ENCODE measurements at places on chromosomes 6 and 20.

- no peak for DNase-seq
These were observed 1.9 kb downstream of the ABRACL start for GRCh38 chr6:139030228-139030963.

DNA sequence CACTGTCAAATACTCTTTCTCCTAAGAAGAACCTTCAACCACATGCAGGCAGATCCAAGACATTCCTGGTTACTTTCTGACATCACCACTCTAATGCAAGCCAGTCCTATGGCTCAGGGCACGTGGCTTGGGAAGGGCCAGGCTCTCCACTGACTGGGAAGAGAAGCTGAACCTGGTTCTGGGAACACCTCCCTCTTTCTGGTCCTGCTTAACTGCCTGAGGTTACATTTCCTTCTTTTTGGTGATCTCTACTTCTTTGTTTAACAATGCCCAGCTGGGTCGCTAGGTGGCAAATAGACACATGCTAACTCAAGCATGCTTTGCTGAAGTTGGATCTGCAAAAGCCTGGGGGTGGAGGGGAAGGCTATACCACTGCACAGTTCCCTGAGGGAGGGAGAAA, 249.8 kb downstream of the GMDS start:
- no peak for DNase-seq

DNA sequence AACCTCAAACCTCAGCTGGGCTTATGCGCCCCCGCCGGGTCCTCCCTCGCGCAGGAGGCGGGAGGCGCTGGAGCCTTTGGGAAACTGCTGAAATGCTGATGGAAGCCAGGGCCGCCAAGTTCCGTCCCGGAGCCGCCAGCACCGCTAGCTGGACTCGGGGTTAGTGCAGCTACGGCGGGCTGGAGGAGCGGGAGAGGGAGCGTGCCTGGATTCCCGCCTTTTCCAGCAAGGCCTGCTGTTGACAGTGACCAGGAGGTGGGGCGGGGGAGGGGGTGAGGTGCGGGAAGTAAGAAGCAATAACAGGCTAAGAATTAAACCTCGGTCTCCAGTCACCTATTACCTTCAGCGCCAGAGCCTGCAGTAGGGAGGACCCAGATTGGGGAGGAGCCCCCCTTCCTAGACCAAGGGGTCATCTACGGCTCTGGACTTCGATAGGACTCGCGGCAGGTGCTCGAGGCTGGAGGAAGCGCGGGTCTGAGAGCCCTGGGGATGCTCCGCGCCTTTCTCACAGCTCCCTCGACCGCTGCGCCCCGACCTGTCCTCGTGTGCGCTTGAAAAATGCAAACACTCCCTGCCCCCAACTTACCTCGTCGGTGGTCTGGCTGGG, 20.5 kb downstream of the COL9A1 start:
- DNase-seq: no peak

DNA sequence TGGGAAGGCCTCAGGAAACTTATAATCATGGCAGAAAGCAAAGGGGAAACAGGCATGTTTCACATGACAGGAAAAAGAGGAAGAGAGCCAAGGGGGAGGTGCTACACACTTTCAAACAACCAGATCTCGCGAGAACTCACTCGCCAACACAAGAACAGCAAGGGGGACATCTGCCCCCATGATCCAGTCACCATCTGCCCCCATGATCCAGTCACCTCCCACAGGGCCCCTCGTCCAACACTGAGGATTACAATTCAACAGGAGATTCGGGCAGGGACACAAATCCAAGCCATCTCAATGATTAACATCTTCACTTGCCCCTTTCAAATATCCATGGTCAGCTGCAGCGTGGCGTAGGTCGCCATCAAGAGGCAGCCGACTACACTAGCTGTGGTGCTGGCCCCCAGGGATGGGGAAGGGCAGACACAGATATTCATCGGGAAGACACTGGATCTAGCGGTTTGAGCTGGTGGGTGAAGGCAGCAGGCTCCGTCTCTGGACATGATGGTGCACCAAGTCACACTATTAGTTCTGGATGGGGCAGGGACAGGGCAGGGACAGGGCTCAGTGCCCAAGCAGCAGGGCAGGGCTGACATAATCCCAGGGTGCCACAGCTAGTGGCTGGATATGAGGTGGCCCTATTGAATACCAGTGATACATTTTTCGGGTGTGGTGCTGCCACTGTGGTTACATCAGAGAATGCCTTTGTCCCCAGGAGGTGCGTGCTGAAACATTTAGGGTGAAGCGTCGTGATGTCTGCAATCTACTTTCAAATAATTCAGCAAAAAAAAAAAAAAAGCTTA, 31.6 kb downstream of the TUBB2B start:
- DNase-seq: peak; percentile 37

DNA sequence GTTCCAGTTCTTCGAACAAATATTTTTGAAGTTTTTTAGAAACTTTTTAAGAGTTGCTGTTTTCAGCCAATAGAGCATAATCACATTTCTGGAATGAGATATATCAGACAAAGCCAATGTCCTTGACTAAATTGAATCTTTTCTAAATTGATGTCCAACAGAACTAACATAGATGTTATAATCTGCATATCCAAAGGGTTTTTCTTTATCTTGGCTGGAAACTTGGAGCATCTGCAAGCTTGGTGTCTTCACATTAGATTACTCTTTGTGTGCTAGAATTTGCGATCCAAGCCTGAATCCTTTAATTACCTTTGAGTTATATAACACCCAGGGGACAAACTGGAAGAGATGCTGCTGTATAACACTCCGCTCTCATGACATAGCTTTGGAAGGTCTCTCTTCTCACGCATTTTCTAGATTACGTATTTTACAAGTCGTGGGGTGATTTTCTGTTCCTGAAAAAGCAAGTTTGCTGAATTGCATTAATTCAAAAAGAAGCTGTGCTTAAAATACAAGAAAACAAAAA, 64.4 kb upstream of the FUCA2 start:
- no peak for DNase-seq

- DNase-seq: no peak
These were observed 248.2 kb upstream of the PMEPA1 start for GRCh38 chr20:57958050-57958420.

DNA sequence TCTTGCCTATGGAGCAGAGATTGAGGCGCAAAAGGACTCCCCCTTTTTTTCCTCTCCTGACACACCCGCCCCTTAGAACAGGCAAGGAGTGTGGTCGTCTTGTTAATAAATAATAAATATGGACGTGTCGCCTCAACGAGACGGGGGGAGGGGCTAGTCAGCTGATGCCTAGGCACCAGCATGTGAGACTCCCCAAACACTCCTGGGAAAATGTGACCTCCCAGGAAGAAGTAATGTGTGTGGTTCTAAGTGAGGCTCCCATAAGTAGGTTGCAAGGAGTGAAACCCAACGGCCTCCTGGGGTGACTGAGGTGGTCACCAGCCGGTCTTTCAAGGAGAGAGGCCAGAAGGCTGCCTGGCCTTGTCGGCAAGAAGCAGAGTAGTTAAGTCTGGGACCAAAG, 1.1 kb upstream of the FAXC start:
- no peak for DNase-seq

DNA sequence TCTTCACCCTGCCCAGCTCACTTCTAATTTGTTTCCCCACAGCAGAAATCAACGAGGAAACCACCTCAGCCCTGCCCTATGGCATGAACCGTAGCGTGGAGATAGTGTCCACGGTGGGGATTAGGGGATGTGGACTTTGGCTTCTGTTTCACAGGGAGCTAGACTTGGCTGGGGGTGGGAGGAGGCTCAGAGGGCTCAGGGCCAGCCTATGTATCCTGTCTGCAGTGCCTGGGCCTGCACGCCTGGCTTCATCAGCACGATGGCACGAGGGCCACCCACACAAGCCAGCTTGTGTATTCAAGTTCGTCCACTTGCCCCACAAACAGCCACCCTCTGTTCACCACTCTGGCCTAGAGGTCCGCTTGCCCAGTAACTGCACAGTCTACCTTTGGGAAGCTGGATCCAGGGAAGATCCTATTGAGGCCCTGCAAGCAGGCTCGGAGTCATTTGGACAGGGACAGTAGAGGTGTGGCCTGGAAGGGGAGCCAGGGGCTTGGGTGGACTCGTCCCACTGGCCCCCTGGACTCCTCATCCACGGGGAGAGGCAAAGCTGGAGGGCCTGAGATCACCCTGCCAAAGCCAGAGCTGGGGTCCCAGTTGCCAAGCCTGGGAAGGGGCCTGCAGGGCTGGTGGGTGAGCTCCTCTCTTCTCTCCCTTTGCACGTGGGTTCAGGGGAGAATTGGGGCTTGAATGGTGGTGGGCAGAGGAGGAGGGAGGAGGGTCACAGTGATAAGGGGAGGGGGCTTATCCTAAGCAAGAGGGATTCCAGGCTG, 38.0 kb upstream of the FAM83D start:
- DNase-seq: no peak

- no peak for DNase-seq
These were observed 27.9 kb upstream of the BMP6 start for GRCh38 chr6:7697820-7698623.

GRCh38 chr6:30998785-30999184, 11.5 kb upstream of the MUC22 start:
- no peak for DNase-seq

- no peak for DNase-seq
These were observed 133.4 kb downstream of the PREX1 start for GRCh38 chr20:48694381-48694865.

DNA sequence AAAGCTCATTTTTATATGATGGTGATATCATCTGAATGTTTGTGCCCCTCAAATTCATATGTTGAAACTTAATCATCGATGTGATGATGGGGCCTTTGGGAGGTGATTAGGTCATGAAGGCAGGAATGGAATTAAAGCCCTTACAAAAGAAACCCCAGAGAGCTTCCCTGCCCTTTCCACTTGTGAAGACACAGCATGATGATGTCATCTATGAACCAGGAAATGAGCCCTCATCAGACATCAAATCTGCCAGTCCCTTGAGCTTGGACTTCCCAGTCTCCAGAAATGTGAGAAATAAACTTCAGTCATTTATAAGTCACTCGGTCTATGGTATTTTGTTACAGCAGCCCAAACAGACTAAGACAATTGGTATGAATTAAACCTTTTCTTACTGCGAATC, 153.1 kb downstream of the MYB start:
- DNase-seq: no peak

- DNase-seq: no peak
These were observed 8.9 kb downstream of the ATXN1 start for GRCh38 chr6:16752206-16752866.

GRCh38 chr6:30816791-30817739, 67.3 kb upstream of the DDR1 start:
- DNase-seq: no peak

GRCh38 chr6:134199848-134200606, 117.9 kb downstream of the SGK1 start:
- peak; percentile 67 for DNase-seq

GRCh38 chr6:148021165-148021564, 321.5 kb upstream of the SASH1 start:
- no peak for DNase-seq

DNA sequence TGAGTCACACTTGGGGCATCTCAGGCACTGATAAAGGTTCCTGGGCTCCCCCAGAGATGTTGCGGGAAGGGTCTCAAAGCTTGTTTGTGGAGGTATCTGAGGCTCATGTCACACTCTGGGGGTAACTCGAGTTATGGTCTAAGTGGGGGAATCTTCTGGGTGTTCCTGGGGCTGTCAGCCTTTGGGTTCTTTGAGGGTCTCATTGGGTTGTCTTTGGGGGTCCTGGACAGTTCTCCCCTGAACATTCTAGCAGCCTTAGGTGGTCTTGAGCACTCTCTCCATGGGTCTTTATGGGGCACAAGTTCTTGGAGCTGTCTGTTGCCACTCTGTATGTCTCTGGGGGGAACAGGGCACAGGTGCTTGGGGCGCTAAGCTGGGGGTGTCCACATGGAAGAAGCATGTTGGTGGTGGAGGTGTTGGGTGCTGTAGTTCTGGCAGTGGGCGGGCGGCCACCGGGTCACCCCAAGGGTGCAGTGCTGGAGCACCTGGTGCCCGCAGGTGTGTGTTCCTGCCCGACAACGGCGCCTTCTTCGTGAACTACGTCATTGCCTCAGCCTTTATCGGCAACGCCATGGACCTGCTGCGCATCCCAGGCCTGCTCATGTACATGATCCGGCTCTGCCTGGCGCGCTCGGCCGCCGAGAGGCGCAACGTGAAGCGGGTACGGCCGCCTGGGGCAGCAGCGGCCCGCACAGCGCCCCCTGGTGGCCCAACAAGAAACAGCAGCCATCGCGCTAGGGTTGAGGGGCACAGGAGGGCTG, 7.1 kb upstream of the CAPN11 start:
- peak; percentile 76 for DNase-seq

DNA sequence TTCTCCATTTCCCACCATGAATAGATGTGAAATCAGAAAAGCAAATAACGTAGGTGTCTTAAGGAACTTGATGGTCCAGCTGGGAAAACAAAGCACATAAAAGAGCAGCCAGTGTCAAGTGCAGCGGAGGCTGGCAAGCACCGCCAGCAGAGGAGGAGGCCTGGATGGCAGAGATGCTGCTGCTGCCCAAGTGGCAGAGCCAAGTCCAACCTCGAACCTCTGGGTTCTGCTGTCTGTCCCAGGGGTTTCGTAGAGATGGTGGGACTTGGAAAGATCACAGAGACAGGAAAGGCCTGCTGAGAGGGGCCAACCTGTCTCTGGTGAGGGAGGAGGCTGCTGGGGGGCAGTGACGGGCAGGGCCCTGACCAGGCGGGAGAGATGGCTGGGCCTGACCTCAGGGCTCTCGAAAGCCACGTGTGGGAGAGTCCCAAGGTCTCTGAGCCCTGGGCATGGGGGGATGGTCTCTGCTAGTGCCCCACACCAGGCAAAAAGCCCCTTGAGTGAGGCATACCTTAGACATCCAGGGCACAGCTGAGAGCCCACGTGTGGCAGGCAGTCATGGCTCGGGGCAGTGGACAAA, 77.3 kb downstream of the TCP11 start:
- DNase-seq: no peak

DNA sequence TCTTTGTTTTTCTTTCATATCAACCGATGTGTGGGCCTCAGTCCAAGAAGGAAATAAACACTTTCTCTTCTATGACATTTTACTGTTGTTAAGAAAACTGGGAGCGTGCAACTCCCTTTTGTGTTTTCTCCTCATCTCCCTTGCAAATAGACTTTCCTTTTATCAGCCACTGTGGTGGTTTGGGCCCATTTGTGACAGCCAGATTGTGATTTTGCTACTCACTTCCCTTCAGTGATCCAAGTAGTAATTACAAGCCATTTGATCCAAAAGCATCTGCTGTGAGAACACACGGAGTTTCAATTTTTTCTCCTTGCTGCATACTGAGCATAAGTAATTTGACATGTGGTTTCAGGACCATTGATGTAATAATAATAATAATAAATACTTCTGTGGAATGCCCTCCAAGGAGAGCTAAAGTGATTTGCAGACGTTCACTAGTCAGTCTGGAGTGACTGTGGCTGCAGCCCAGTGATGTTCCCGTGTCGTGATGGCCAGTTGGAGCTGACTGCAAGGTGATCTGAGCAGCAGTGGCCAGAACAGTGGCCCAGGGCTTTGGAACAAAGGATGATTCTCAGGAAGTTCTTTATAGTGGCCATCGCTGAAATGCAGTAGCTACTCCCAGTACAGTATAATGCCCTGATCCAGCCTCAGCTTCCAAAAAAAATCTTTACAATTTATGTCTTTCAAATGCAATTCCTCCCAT, 91.9 kb upstream of the CLDN20 start:
- no peak for DNase-seq
